ENCODE measurements at places on chromosomes 3 and 15. TPM values are rescaled to one million over a fixed set of nuclear protein-coding genes. Genes with fewer than 3 reads are reported as not detected.

DNA sequence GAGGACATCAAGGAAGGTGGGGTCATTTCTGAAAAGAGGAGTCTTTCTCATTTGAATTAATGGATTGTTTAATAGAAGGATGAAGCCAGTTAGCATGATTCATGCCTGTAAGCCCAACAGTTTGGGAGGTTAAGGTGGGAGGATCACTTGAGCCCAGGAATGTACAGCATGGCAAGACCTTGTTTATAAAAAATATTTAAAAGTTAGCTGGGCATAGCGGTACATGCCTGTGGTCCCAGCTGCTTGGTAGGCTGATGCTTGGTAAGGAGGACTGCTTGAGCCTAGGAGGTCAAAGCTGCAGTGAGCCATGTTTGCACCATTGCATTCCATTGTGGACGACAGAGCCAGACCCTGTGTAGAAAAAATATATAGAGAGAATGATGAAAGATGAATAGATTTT, 165.5 kb downstream of the ALCAM start:
- DNase-seq = no peak

GRCh38 chr3:66989241-66989640, 8.9 kb upstream of the KBTBD8 start:
- DNase-seq = no peak

GRCh38 chr3:62723914-62724217, 151.3 kb downstream of the CADPS start:
- DNase-seq = no peak

DNA sequence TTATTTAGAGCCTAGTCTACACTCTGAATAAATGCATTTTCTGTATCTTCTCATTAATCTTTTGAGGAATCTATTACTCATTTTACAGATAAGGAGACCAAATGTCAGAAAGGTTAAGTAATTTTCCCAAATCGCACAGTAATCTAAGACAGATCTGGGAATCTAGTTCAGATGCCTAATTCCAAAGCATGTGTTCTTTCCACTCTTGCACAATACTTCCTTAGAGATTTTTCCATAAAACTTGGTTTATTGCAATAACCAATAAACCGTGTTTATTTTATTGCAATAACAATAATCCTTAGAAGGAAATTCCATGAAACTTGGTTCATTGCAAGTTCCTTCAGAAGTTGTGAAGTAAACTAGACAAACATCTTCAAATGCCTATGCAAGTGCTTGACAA, 17.4 kb upstream of the COL8A1 start:
- no peak for DNase-seq

- DNase-seq = no peak
Observed at GRCh38 chr3:138389144-138389601, 40.8 kb downstream of the MRAS start.

GRCh38 chr3:18593231-18593630, 168.1 kb upstream of the SATB1 start:
- no peak for DNase-seq

Gene OIP5
- total RNA-seq = 6.1 TPM

Gene MAP6D1
- total RNA-seq = 2.0 TPM

GRCh38 chr3:18295171-18295920, 129.8 kb downstream of the SATB1 start:
- DNase-seq = no peak

DNA sequence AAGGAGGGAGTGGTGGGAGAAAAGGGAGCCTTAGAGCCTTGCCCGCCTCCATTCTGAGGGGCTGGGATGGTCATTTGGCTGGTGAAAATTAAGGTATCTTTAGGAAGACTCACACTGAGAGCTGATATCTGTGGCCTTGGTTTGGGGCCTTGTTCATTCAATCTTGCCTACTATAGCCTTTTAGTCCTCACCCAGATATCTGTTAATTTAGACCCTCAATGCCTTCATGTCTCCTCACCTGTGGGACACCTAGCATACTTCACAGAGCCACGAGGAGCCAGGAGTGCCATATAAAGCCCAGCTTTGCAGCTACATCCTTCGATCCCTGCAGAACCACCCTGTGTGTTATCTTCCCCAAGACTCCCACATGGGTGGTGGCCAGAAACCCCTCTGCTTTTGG, 4.7 kb upstream of the ARNT2 start:
- DNase-seq = no peak

GRCh38 chr15:44243829-44244228, 44.7 kb upstream of the GOLM2 start:
- DNase-seq = no peak

All from urinary bladder (tissue), 4 donors.